ENCODE measurements at places on chromosomes 6 and 20.

GRCh38 chr20:34124469-34125249 is 12.6 kb upstream of the EIF2S2 start:
- DNase-seq: no peak

DNA sequence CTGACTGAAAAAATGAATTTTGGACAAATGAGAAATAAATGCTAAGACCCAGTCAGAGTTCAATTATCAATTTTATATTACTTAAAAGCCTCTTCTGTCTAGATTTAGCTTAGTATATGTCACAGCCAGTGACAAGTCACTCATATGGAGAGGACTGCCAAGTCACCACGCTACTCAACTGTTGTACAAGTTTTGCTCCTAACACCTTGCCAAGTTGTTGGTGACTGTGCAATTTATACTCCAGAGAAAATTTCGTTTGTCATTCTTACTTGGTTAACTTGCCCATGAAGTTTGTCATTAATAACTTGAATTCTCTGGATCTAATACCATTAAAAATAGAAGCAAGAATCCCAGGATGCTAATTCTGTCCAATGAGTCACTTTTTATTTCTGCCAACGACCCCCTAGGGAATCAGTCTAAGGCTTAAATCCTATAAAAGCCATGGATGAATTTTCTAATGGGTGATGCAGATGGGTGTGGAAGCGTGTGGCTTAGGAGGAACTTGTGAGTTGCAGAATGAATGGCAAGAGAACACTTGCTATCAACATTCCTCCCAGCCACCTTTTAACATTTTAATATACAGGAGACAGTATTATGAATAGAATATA is 30.4 kb upstream of the FBXO30 start:
- no peak for DNase-seq

DNA sequence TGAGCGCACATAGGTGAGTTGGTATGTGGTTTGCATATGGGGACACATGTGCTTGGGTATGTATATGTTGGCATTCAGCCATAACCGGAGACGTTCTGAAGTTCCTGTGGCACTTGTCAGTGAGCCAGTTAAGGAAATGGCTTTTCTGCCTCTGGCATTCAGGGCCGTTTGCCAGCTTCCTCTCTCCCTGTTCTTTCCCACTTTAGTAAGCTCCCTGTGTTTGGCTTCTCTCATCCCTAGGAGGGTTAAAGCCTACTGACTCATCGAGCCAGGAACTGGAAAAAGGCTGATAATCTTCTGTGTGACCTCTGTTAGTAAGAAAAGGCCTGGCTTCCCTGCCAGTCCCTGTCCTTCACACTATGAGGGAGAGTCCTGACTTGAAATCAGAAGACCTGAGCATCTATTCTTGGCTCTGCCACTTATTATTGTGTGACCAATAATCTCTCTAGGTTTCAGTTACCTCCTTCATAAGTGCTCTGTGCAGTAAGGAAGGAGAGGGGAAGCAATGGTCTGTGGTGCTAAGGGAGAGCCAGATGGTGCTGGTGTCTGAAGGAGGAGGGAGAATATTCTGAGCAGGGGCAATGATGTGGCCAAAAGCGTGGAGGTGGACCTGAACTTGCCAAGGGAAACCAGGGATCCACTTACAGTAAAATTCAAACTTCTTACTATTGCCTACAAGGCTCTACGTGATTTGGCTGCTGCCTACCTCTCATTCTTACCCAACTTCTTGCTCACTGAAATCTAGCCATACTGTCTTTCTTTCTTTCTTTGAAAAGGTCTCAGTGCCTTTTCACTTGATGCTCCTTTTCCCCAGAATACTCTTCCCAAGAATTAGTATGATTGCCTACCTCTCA is 31.4 kb downstream of the ACSS2 start:
- no peak for DNase-seq

GRCh38 chr6:3797231-3798054 is 45.9 kb upstream of the PXDC1 start:
- DNase-seq: no peak

DNA sequence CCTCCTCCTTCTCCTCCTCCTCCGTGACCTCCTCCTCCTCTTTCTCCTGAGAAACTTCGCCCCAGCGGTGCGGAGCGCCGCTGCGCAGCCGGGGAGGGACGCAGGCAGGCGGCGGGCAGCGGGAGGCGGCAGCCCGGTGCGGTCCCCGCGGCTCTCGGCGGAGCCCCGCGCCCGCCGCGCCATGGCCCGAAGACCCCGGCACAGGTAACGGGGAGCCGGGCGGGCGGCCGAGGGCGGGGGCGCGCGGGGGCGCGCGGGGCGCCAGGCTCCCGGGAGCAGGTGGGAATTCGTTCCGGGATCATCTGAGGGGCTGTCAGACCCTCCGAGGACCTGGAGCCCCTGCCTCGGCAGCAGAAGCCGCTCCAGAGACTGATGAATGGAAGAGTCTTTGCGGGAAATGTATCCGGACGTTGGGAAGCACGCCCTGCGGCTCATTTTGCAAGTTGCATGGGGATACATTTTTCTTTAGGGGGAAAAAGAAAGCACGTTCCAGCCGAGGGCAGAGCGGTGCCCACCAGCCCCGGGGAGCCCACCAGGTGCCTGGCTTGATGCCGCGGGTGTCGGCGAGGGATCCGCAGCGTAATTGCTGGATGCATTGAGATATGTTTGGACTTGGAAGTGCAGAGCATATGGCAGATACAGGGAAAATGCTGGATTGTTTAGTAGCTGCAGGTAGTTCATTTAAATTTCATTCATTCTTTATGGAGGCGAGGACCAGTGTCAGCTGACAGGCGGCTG is 394 bp downstream of the MYB start:
- DNase-seq: no peak

- DNase-seq: no peak
These were observed 3.4 kb downstream of the CST2 start for GRCh38 chr20:23823111-23823510.

DNA sequence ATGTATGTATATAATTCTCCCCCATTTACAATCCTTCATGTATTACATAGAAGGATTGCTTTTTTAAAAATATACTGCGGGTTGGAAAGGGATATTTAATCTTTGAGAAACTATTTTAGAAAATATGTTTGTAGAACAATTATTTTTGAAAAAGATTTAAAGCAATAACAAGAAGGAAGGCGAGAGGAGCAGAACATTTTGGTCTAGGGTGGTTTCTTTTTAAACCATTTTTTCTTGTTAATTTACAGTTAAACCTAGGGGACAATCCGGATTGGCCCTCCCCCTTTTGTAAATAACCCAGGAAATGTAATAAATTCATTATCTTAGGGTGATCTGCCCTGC is 3.6 kb downstream of the FOXC1 start:
- DNase-seq: no peak

DNA sequence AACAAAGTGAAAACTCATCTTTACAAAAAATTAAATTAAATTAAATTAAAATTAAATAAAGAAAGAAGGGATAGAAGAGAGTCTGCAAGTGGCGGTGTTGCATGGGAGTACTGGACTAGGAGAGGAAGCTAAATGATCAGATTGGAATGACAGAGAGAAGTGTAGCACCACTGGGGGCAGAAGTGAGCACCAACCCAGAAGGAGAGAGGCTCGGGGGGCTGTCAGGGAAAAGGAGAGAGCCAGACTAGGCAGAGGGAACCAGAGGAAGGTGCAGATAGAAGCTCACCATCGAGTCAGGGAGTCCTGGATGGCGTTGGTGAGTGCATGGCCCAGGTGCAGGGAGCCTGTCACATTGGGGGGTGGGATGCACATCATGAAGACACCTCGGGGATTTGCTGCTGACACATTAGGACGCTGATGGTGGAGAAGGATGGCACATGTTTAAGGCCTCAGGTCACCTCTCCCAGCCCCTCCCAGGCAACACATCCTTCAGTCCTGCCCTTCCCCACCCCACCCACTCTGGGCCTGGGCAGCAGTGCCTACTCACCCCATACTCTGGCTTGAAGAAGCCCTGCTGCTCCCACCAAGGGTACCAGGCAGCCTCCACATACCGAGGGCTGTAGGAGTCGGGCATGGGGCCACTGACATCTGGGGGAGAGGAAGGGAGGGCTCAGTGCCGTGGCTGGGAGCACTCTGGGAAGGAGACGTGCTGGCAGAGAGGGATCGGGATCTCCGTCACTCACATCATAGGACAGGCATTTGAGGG is 4.0 kb downstream of the VARS1 start:
- DNase-seq: no peak

- DNase-seq: no peak
These were observed 143.0 kb downstream of the SAMD5 start for GRCh38 chr6:147651249-147652063.
